ENCODE measurements at places on chromosomes 13 and 19.

DNA sequence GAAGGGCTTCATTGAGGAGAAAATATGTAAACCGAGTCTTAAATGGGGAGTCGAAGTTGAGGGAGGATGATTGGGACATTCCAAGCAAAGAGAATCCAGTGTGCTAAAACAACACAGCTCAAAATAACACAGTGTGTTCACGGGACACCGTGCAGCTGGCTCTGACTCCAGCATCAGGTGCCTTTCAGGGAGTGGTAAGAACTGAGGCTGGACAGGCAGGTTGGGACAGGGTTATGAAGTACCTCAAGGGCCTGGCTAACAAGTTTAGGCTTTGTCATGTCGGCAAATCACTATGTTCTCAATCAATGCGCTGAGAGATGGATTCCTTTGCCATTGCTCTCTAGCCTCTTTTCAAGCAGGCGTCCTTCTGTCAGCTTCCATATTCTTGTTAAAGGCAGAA is 27.5 kb upstream of the WDFY2 start:
- no peak for DNase-seq

- no peak for DNase-seq
Observed at GRCh38 chr19:7676854-7677253, at the start of gene MCEMP1. Gene MCEMP1, plus strand, starts transcription at chr19:7677090. Its CDS starts 31 bp downstream, at chr19:7677121.

DNA sequence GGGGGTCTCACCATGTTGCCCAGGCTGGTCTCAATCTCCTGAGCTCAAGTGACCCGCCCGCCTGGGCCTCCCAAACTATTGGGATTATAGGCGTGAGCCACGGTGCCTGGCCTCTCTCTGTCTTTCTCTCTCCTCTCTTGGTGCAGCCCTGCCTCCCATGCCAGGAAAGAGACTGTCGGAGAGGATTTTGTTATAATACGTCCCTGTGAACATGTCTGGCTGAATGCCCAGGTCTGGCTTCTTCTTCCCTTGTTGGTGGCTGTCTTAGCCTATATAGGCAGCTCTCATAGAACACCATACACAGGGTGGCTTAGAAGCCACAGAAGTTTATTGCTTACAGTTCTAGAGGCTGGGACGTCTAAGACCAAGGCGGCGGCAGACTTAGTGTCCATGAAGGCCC is 46.4 kb downstream of the PEX11G start:
- DNase-seq = no peak

GRCh38 chr13:32115066-32115465 is 83.5 kb downstream of the FRY start:
- no peak for DNase-seq

DNA sequence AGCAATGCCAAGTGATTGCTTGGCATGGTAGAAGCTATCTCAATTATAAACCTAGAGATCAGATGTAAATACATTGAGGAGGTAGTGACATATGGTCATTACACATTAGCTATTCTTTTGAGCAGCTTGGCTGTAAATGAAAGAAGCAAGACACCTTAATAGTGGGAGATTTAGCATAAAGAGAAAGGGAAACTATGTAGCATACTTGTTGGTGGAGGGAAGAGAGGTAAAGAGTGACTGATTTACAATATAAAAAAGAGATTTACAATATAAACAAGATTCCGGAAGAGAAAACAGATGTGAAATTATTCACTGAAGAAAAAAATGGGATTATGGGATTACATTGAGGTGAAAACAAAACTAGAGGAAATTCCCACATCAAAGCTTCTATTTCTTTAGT is 2009.6 kb downstream of the OLFM4 start:
- DNase-seq = no peak

GRCh38 chr19:30068528-30069395 is 126.7 kb downstream of the URI1 start:
- DNase-seq = no peak

GRCh38 chr13:65387743-65388347 is 1842.3 kb downstream of the PCDH9 start:
- DNase-seq = no peak

- no peak for DNase-seq
Observed at GRCh38 chr19:5519076-5519475, 48.7 kb downstream of the TINCR start.

DNA sequence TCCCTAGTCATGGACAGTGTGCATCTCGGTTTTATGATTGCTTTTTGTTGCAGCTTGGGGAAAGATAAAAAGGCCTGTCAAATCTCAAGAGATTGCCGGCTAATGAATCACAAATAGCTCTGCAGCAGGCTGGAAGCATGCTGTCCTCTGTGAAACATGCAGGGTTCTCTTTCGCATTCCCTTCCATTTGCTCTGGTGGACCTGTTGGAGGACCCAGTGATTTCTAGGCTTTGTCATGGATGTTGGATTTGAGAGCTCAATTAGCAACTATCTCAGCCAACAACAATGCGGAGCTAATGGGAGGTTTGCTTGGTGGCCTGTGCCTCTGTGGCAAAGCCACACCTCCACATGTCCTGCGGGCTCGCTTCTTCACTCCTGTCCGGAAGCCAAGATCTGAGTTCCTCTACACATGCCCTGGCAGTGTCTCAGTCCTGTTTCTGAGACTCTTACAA is 418.1 kb upstream of the ARGLU1 start:
- DNase-seq = no peak

- DNase-seq = no peak
Observed at GRCh38 chr13:81223778-81224177, 882.9 kb upstream of the SPRY2 start.

GRCh38 chr19:2630352-2631001 is 72.0 kb downstream of the GNG7 start:
- no peak for DNase-seq

DNA sequence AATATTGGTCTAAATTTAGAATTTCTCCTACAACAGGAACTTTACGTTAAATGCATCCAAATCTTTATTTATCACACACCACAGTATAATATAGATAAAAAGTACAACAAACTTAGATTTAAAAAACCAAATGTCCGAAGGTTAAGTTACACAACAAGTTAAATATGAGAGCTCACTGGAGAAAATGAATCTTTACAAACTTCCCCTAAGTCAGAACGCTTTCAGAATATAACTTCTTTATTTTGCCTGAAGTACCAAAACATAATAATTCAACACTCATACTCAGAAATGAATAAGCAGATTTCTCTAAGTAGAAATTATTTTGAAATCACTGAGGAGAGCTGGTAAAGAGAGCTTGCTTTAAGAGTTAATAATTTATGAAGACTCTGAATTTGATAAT is 33.8 kb downstream of the TSC22D1 start:
- DNase-seq = no peak

- no peak for DNase-seq
Observed at GRCh38 chr19:741506-742131, 9.3 kb upstream of the MISP start.

GRCh38 chr19:1913781-1914577 is 8.8 kb downstream of the ADAT3 start:
- DNase-seq = no peak

DNA sequence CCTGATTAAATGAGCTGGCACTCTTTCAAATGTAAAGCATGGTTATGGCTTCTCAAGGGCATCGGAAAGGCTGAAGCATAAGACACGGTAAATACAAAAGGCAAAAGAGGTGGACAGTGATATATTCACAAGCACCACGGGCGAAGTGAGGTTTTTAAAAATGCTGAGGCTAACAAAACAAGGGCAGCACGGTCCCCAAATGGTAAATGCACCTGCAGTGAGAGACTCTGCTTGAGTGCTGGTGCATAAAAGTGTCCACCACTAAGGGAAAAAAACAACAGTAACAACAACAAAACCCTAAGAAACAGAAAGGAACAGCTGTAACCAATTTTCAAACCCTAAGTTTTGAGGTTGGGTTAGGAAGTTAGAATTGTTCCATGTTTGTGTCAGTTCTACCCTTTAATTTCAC is 234.9 kb downstream of the PCDH9 start:
- no peak for DNase-seq

DNA sequence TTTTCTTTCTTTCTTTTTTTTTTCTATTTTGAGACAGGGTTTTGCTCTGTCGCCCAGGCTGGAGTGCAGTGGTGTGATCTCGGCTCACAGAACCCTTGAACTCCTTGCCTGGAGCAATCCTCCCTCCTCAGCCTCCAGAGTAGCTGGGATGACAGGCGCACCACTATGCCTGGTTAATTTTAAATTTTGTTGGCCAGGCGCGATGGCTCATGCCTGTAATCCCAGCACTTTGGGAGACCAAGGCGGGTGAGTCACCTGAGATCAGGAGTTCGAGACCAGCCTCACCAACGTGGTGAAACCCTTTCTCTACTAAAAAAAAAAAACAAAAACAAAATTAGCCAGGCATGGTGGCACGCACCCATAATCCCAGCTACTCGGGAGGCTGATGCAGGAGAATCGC is 8.7 kb upstream of the SBNO2 start:
- DNase-seq = no peak

- DNase-seq = no peak
Observed at GRCh38 chr13:73657821-73658540, 476.2 kb downstream of the KLF12 start.

DNA sequence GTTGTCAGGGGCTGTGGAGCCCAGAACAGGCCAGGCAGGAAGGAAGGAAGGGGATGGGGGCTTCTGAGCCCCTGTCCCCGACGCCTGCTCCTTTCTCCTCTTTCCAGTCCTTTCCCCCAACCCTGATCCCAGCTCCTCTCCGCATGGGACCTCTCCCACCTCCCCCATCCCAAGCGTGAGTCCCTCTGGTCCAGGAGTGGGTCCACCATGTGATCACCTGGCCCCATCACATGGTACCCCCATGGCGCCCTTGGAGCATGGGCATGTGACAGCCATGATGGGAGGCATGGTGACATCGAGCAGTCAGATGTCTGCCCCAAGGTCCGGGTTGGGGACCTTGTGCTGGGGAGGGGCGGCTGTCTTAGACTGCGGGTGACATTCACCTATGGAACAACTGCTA is 9.2 kb downstream of the RYR1 start:
- DNase-seq = no peak

- DNase-seq = no peak
Observed at GRCh38 chr13:38421590-38422560, 72.2 kb downstream of the UFM1 start.

GRCh38 chr13:110575322-110576069 is 14.0 kb upstream of the RAB20 start:
- DNase-seq = no peak

- no peak for DNase-seq
Observed at GRCh38 chr19:2680808-2681207, 21.7 kb downstream of the GNG7 start.

GRCh38 chr13:91331047-91331915 is 16.2 kb upstream of the MIR17HG start:
- DNase-seq = no peak

DNA sequence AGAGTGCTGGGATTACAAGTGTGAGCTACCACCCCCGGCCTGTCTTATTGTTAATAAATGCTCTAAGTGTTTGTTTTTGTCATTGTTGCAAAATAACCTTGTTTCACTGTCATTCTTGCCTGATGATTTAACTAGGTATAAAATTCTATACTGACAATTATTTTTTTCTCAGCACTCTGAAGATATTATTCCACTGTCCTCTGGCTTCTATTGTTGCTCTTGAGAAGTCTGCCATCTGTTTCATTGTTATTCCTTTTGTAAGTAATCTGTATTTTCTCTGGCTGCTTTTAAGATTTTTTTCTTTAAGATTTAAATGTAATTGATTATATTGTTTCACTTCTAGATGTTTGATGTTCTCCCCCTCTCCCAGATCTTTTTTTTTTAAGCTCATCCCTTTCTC is 17.6 kb downstream of the ZNF420 start:
- DNase-seq = no peak

GRCh38 chr19:29645911-29646310 is 19.4 kb upstream of the PLEKHF1 start:
- no peak for DNase-seq
